ENCODE measurements at places on chromosomes 4 and X.

- no peak for DNase-seq
These were observed 19.5 kb upstream of the PDE6B start for GRCh38 chr4:605702-606425.

GRCh38 chrX:45889471-45889870 lies 655.8 kb downstream of the ZNF674 start:
- DNase-seq = no peak

- no peak for DNase-seq
These were observed 39.4 kb downstream of the WFS1 start for GRCh38 chr4:6308899-6309643.

DNA sequence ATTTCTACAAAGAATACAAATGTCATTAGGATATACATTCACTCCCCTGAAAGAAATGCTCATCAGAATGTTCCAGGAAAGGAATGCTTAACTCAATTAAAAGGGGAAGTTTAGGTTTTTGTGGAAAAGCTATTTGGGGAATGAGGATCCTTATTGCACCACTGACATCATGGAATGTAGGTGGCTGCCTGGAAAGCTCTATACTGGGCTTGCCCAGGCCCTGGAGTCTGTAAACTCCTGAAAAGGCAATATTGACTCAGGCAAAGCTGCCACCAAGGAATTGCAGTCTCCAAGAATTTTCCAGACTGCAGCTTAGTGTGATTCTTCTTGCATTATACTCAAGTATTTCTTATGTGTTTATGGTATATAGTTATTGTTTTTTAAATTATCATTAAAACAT lies 15.7 kb downstream of the DAPP1 start:
- no peak for DNase-seq

- no peak for DNase-seq
These were observed 35.2 kb upstream of the DDX60 start for GRCh38 chr4:168353746-168354145.

DNA sequence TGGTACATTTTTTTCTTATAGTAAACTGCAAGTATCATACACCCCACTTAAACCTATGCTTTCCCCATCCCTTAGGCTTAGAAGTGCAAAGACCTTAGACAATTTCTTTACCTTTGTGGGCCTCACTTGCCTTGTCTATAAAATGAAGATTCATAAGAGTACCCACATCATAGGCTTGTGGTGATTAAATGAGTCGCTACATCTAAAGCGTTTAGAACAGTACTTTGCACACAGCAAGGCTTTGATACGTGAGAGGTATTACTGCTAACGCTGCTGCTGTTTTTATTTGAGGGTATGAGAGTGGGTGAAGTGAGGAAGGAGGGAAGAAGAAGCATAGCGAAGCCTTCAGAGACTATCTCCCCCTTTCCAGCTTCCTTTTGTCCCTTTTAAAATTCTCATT lies 87.8 kb upstream of the RPS6KA3 start:
- no peak for DNase-seq

GRCh38 chr4:165620913-165621312 lies 242.1 kb downstream of the CPE start:
- DNase-seq = no peak

- no peak for DNase-seq
These were observed 183.2 kb upstream of the HS3ST1 start for GRCh38 chr4:11611868-11612267.

GRCh38 chrX:131764216-131764615 lies 220.3 kb downstream of the OR13H1 start:
- no peak for DNase-seq

DNA sequence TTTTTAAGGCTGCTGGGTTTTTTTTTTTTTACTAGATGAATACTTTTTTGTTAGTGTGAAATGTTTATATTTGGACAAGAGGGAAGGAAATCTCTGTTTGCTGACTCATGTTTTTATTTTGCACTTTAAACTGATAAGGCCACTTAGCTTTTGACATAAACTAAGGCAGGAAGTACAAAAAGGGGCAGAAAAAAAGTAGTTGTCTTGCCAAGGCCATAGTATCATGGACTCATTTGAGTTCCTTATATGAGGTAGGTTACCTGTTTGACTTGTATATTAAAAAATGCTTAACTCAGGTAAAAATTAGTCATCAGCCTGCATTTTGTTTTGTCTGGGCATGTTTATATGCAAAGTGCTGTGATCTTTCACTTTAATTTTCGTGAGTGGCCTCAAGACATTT lies 26.0 kb downstream of the SMAD1 start:
- no peak for DNase-seq

DNA sequence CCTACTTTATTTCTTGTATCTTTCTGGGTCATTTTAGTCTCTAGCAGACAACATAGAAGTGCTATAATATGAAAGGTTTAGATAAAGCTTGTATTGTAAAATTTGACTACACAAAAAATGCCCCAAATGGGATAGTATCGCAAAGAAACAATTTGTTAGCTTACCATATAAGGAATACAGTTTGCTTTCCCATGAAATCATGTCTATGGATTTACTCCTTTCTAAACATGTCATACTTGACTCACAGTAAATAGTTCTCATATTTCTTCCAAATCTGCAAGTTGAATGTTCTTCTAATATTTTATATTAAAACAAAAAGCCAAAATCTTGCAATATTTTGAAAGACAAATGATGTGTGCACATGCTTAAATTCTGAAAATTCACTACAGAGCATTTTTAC lies 103.9 kb downstream of the PPA2 start:
- no peak for DNase-seq

DNA sequence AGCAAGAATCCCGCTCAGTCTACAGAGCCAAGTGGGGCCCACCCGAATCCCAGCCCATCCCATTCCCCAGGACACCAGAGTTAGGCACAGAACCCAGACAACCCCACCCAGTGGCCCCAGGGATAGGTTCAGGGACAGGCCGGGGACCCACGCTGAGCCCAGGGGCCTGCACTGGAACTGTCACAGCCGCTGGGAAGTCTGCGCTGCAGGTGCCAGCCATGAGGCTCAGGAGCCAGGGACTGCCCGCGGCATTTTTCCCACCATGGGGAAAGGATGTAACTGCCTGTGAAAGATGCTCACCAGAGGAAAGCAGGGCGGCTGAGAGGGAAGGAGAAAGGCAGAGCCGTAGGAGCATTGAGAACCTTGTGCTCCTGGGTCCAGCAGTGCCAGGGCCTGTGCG lies 12.0 kb downstream of the EVC2 start:
- DNase-seq = no peak

GRCh38 chr4:86261636-86262035 lies 98.2 kb downstream of the MAPK10 start:
- no peak for DNase-seq

GRCh38 chr4:78937837-78938236 lies 1.4 kb downstream of the PAQR3 start:
- DNase-seq = no peak

DNA sequence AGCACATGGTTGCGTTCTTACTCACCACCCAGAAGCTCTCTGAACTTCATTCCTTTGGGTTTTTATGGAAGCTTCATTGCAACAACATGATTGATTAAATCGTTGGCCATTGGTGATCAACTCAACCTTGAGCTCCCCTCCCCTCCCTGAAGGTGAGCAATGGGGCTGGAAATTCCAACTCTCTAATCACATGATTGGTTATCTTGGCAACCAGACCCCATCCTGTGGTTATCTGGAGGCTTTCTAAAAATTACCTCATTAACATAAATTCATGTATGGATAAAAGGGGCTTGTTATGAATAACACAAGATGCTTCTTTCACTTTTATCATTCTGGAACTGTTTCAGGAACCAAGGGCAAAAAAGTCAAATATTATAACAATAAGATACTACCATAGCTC lies 34.6 kb upstream of the NMU start:
- no peak for DNase-seq

- peak; percentile 35 for DNase-seq
These were observed 180.6 kb upstream of the NUDT6 start for GRCh38 chr4:123102897-123103471.

DNA sequence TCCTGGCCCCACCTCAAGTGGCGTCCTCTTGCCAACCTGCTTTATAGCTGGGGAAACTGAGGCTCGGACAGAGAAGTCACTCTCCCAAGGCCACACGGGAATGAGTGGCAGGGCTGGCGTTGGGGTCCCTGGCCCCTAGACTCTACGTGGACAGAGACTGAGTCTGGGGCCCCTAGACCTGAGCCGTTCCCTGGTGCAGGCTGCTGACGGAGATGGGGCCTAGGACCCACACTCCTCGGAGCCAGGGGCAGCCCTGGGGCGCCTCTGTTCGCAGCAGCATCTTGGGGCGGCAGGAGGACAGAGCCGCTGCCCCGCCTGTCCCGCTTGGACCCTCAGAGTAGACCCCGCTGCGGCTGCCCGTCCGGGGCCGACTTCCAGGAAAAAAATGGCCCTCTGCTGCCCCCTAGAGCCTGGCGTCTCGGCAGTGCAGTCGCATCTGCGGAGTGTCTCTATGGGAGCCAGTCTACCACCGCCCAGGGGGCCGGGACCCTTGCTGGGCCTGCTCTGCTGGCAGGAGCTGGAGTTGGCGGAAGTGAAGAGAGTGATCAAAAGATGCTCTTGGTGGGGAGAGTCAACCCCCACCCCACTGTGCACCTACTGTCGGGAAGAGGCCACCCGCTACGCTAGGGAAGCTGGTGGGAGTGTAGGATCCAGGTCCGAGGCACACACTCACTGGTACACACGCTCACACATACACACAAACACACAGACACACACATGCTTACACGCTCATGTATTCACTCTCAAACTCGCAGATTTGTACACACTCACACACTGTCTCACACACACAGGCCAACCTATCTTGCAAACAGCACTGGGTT lies 220.1 kb downstream of the AFAP1 start:
- DNase-seq = peak; percentile 90

- no peak for DNase-seq
These were observed 10.4 kb downstream of the RAB9A start for GRCh38 chrX:13699183-13699826.

GRCh38 chr4:127364397-127364796 lies 268.4 kb upstream of the INTU start:
- DNase-seq = no peak

GRCh38 chrX:142060191-142060590 lies 144.9 kb downstream of the MAGEC2 start:
- no peak for DNase-seq

All from HEK293T (cell line).